ENCODE measurements at places on chromosomes 16 and 17.

GRCh38 chr17:903691-904481 is 75.7 kb downstream of the NXN start:
- DNase-seq = no peak

DNA sequence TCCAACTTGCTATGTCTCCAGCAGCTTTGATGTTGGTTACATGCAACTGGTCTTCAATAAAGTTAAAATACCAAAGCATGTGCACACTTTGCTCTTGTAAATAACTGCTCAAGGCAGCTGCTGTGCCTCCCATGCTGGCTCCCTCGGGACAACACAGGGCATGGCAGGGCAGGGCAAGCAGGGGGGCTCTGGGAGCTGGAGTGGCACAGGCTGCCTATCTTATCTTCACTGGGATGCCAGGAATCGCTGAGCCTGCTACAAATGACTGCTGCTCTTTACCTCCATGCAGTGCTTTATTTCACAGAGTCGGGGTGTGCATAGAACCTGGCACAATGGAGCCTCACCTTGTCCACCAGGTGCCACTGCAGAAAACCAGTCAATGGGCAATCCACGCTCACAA is 21.8 kb downstream of the PEMT start:
- no peak for DNase-seq

GRCh38 chr17:78120971-78121800 is 7.4 kb downstream of the TMC6 start:
- no peak for DNase-seq

DNA sequence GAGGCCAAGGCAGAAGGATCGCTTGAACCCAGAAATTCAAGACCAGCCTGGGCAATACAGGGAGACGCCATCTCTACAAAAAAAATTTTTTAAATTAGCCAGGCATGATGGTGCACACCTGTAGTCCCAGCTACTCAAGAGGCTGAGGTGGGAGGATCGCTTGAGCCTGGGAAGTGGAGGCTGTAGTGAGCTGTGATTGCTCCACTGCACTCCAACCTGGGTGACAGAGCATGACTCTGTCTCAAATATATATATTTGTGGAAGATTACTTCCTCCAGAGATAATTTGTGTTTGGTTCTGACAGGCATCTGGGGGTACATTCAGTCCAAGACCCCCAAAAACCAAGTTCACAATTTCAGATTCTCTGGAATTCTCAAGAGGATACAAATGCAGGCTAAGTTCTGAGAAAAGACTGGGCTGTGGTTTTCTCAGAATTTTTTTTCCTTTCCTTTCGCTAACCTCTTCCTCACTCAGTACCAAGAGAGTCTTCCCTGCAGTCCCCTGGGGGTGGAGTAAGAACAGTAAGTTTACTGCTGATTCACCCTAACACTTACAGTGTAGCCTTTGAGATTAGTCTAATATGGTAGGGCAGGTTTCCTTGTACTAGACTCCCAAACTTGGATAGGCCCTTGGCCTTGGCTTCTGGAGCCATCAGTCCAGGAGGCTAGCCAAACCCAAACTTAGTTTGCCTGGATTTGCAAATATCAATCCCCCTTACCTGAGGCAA is 15.1 kb downstream of the GSDMB start:
- DNase-seq = no peak

DNA sequence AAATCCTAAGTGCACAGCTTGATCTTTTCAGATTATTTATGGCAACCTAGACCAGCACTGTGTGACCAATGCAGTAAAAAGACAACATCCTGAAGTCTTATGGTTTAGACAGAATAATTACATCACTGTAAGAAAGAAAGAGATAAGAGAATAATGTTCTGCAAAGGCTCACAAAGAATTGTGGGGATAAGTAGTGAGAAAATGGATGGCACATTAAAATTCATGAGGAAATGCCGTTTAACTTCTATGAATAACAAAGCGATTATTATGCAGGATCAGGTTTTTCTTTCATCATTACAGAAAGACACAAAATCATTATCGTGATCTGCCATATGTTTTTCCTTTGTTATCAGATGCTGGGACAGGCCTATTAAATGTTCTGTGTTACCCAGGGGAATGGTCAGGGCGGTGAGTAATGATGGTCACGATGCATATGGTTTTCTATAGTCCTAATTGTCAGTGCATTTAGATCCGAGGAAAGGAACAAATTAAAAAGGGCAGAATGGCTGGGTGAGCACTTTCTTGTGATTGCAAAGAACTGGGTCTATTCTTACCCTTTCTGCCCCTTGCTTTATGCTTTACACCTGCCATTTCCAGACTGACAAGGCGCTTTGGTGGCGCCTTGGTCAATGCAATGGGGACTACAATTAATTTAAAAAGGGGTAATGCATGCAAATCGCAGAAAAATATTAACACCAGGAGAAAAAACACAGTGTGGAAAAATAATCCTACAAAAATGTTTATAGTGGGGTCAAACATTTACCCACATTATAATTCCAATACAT is 18.1 kb upstream of the DHX40 start:
- peak; percentile 96 for DNase-seq

DNA sequence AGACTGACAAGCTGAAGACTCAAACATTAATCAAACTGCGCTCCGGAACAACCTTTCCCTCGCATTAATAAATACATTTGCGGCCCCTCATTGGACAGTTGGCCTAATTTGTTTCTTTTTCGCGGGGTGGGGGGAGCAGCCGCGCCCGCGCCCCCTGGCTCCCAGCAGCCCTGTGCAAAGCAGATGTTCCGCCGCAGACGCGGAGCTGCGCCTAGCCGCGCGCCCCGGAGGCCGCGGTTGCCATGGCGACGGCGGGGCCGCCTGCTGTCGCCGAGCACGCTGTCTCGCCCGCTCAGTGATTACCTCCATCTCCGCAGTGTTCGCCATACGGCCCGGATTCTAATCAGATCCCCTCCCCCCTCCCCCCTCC is 25.5 kb downstream of the COPZ2 start:
- DNase-seq = peak; percentile 77

GRCh38 chr17:42584880-42585279 is 7.4 kb upstream of the PSMC3IP start:
- no peak for DNase-seq

GRCh38 chr16:3793161-3793576 is 75.8 kb upstream of the TRAP1 start:
- DNase-seq = no peak

GRCh38 chr16:21611198-21611555 is 11.8 kb downstream of the METTL9 start:
- no peak for DNase-seq

DNA sequence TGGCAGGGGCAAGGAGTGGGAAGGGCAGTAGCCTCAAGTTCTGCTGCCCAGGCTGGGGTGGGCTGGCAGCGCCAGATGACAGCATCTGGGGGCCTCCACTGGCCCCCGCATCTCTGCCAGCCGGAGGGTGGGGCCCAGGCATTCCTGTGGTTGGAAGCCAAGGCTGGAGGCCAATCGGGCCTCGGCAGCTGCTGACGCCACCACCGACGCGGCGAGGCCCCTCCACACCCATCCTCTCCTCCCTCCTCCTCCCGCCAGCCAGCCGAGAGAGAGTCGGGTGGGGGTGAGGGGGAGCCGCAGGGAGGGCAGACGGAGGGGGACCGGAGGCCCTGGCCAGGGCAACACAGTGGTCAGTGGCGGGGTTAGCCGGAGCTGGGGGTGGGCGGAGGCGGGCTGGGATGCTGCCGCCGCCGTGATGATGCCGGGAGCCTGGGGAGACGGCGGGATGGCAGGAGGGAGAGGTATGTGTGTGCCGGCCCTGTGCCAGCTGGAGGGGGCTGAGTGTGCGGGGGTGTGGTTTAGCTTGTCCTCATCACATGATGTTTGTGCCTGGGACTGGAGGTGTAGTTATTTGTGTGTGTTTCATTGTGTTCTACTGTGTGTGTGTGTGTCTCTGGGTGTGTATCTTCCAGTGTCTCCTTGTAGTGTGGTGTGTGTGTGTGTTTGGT is 36.6 kb downstream of the ARHGAP23 start:
- DNase-seq = no peak

DNA sequence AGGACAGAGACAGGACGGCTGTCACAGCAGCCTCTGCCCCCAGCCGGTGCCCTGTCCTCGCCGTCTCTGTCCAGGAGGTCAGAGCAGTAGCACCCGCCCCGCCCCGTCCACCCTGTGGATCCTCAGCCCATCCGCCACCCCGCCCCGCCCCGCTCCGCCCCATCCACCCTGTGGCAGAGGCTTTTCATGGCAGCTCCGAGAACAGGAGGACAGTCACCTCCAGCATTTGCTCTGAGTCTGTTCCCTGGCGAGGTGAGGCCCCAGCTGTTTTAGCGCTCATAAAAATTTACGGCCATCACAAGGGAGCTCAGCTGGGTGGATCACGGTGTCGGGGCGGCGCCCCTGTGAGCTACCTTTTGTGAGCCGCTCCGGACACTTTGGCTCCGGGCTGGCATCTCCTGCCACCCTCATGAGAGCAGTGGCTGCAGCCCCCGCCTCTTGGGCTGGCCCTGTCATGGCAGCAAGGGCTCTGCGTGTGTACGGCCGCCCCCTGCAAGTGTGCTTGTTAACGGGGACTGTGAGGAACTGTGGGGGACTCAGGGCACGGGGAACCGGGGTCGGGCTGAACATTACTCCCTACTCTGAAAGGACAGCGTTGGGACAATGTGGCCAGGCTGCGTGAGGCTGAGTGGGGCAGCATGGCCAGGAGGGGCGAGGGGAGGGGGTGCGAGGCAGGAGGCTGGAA is 32.3 kb upstream of the GNG13 start:
- DNase-seq = no peak

DNA sequence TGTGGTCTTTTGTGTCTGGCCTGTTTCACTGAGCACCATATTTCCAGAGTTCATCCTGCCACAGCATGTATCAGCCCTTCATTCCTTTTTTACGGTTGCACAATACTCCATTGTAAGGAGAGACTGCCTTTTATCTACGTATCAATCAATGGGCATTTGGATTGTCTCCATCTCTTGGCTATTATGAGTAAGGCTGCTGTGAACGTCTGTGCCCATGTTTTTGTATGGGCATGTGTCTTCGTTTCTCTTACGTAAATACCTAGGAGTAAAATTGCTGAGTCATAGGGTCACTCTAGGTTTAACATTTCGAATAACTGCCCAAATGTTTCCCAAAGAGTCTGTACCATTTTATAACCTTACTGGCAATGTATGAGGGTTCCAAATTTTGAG is 202.8 kb upstream of the FOXF1 start:
- DNase-seq = no peak

- no peak for DNase-seq
These were observed 49.5 kb downstream of the HLF start for GRCh38 chr17:55314061-55314783.

DNA sequence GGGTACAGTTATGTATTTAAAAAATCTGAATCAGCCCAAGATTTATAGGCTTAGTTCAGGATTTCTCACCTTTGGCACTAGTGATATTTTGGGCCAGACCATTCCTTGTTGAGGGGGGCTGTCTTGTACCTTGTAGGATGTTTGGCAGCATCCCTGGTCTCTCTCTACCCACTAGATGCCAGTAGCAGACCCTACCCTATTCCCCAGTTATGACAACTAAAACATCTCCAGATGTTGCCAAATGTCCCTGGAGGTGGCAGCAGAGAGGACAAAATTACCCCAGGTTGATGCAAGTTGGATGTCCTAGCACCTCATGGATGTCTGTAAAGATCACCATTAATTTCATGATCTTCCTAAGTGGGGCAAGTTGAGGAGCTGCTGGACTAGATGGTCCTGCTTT is 45.8 kb downstream of the SYT17 start:
- DNase-seq = no peak

DNA sequence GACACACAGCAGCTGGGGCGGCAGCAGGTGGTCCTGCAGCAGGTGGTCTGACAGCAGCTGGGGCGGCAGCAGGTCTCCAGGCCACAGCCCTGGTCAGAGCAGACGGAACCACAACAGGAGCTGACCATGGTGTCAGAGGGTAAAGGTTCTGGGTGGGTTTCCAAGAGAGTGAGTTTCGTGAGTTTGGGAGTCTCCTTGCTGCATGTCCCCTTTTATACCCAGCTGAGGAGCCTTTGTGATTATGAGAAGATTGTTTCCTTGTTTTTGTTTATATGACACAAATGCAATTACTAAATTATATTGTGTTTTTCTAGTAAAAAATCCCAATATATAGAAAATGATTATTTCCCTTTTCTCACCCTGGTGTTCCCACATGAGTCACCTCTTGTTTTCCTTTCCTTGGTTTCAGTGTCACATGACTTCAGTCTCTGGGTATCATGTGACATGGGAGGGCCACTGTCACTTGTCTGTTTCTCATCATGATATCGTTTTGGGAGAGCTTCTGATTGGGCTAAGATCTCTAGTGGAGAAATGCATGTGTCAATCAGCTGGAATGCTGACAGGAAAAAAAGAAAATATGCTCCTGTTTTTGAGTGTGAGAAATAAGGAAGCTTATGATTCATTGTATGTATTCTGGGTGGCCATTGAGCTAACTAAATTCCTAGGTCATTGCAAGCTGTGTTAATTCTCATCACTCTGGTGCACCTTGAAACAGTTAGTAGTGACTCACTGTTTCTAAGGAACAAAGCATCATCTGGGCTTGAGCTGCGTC is at the start of gene KRTAP4-6:
KRTAP4-6 (minus strand) TSS at position 185 of the 772 bp plus-strand sequence; CDS start at position 128, 57 bp downstream.
- no peak for DNase-seq

GRCh38 chr17:4208238-4208637 is 55.5 kb downstream of the ANKFY1 start:
- DNase-seq = no peak

DNA sequence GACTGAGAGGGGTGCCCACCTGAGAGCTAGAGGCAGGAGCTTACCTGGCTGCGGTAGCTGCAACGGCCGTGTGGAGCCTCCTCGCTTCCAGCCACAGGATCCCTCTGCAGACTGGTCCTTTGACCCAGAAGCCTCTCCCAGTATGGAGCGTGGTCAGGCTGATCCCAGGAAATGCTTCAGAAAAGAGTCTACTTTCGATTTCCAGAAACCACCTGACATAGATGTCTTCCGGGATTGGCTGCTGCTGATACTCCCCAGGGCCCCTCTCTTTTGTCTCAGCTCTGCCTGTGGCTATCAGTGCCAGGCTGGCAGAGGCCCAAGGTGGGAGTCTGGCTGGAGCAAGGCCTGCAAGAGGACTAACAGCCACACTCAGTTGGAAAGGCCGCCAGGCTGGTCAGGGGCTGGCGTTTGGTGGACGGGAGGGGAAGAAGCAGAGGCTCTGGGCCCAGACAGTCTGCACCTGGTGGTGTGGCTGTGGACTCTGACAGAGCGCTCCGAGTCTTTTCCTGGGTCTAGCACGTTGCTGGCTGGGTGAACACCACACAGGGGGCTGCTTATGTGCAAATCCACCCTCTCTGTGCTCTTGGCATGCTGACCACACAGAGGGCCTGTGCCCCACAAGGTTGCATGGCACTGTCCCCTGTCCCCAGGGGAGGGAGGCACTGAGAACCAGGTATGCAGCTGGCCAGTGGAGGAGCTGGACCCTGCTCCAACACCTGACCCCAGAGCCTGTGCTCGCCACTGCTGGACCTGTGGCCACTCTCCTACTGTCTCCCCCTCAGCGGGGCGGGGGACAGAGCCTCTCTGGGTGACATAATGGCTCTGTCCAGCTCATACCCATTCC is at the start of gene LGALS3BP:
LGALS3BP (minus strand) TSS at position 144 of the 844 bp plus-strand sequence. CDS start 2,732 bp downstream, outside the sequence.
- DNase-seq = peak; percentile 94

DNA sequence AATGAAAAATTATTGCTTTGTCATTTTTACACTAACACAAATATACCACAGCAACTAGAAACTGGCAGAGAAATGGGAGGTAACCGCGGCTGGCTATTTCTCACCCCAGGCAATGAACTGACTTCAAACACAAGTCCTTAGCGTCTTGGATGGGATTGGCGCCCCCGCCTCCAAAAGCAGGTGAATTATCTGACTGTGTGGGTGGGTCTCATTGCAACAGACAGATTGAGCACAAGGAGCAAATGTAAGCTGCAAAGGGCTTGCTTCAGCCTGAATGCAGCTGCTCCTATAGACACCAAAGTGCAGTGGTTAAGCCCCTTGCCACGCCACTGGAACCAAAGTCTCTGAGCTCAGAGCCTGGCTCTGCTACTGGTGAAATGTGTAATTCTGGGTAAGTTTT is 225.0 kb downstream of the XYLT1 start:
- DNase-seq = no peak

GRCh38 chr17:50328363-50329325 is 17.3 kb upstream of the XYLT2 start:
- DNase-seq = no peak
